ENCODE measurements at places on chromosomes 13 and 19.

DNA sequence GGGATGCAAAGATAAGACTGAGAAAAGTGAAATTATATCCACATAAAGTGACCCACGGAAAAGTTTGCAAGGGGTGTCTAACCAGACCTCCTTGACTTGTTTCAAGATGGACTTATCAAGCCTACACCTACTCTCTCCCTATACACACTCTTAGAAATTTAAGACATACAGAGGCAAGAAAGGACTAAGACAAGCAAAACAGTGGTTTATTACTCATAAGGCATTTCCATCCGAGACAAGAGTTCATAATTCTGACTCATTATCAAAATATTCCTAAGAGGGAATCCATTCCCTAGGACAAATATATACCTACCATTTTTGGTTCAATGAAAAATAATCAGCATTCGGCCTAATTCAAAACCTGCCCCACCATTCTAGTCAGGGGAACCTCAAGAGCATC is 232.6 kb upstream of the GPC6 start:
- DNase-seq = no peak

DNA sequence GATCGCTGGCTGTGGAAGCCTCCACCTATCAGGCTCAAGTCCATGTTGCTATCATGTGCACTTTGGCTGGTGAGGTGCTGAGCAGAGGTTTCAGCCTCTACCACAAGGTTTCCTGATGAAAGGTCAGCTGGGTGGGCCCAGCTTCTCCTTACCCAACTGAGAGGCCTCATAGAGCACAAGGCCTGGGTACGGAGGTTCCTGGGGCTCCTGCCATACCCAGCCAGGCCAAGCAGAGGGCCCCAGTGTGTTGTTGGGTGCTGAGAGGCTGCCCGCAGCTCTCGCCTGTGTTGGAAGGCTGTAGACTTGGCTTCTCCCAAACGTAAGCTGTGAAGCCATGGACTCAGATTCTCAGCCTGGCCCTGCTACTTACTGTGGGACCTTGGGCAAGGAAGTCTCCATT is 28.2 kb downstream of the ACTN4 start:
- no peak for DNase-seq

DNA sequence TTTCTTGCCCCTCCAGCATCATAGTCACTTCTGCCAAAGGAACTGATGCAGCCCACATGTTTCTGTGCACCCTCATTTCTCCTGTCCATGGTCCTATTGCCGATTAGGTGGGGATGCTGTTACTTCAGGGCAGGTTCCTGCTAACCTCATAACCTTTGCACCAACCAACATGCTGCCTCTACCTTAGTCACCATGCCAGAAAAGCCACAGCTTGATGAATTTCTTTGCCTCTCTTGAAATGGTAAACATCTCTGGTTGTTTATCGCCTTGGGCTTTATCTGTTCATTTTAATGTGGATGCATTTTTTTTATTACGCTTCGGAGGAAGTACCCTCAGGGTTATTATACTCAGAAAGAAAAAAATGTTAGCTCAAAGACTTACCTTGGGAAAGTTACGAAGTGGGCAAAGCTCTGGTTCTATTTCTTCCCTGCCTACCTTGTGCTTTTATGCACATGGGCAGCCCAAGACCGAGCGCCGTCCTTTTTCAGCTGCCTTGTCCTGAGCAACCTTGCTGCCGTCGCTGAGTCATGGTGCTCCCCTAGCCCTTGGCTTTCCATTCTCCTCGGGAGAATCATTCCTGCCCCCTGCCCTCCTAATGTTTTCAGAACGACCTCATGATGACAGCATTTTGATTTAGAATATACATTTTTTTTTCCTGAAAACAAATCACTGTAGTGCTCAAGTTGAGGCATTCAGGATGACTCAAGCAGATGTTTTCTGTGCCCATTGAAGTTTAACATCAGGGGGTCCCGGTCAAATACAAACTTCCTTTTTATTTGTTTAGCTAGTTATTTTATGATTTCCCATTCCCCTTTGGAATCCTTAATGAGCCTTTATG is 280.0 kb downstream of the SHISA2 start:
- no peak for DNase-seq

GRCh38 chr19:27752530-27753184 is 1460.3 kb downstream of the UQCRFS1 start:
- DNase-seq = no peak

DNA sequence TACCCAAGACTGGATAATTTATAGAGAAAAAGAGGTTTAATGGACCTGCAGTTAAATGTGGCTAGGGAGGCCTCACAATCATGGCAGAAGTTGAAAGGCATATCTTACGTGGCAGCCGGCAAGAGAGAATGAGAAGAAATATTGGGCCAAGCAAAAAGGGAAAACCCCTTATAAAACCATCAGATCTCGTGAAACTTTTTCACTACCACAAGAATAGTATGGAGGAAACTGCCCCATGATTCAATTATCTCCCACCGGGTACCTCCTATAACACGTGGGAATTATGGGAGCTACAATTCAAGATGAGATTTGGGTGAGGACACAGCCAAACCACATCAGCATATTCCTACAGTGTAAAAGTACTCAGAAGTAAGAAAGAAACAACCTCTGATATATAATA is 4.7 kb upstream of the KBTBD7 start:
- DNase-seq = no peak

GRCh38 chr13:107296804-107297203 is 728.9 kb upstream of the ARGLU1 start:
- DNase-seq = no peak

- no peak for DNase-seq
These were observed 16.0 kb downstream of the TDRD3 start for GRCh38 chr13:60412909-60413616.

DNA sequence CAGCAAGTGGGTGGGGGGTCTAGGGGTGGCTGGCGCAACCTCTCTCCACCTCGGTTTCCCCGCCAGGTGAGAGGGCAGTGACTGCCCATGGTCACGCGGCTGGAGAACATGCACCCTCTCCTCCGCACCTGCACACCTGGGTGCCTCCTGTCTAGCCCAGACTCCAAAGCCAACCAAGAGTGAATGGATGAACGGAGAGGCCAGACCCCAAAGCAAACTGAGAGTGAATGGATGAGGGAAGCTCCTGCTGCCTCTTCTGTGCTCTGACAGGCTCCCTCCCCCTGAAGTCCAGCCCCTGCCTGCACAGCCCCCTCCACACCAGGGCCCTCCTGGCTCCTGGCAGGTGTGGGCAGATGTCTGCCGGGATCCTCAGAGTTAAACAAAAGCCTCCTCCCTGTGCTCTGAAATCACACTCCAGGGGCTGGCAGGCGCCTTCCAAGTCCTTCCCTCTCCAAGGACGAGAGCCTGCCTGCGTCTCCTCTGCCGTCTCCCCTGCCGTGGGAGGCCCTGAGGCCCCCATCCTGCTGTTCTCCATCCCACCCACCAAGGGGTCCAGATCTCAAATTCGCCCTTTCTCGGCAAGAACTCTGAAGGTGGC is 2.2 kb downstream of the SBNO2 start:
- DNase-seq = no peak

Measured in activated CD4-positive, alpha-beta T cell treated with anti-CD3 and anti-CD28 coated beads for 24 hours (primary cell).